ENCODE measurements at places on chromosomes 1 and 21.

DNA sequence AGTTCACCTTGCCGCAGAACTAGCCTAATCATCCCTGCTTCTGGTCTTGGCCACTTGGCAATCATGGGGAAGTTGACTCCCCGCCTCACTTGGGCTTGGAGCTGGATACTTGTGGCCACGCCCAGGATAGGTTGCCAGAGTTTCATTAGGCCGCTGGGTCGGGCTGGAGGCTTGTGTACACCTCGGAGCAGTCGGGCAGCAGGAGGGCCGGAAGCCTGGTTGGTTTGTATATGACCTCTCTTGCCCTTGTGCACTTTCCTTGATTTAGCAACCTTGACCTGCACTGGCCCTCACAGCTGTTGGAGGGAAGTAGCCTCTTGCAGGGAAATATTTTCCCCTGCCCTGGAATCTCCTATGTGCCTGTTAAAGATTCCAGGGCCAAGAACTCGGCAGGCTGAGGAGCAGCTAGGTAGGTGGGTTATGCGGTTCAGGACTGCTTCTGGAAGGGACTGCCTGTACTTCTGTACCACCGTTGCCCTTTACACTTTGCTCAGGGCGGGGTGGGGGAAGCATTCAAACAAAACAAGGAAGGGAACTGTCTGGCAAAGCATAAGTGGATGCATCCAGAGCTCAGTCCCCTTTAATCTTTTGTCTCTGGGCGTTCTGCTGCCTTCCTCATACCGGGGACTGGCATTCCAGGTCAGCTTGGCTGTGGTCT is 83.5 kb downstream of the UCK2 start:
- no peak for DNase-seq

GRCh38 chr1:78779831-78780230 is 130.2 kb downstream of the IFI44 start:
- DNase-seq = no peak

DNA sequence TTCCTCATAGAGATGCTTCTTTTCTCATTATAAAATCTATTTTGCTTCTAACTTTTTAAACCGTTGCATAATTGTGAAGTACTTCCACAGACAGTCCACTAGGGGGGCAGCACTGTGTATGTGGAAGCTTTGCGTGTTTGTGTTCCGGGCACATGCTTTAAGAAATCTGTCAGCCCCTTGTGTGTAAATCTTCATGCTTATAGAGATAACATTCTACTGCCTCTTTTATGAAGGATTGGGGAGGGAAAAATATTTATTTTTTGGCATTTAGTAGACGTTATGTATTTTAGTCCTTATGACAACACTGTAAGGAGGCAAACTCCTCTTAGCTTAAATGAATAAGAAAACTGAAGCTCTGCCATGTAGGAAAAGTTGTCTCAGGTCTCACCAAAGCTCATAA is 157.3 kb upstream of the PTGFR start:
- DNase-seq = no peak

DNA sequence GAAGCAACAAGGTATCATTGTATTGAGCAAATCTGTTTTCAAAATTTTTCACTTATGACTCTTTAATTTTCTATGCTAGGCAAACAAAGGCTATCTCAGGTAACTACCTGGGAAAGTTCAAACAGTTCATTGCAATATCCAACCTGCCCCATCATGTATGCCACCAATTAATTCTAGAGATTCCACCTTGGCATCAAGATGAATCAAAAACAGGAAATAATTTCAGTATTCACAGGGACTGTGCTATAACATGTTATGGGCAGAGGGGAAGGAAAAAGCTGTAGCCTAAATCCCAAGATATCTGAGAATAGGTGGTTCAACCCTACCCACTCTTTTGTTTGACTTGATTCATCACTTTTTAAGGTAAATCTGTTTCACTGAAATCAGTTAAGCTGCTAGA is 67.5 kb upstream of the SH3GLB1 start:
- DNase-seq = no peak

DNA sequence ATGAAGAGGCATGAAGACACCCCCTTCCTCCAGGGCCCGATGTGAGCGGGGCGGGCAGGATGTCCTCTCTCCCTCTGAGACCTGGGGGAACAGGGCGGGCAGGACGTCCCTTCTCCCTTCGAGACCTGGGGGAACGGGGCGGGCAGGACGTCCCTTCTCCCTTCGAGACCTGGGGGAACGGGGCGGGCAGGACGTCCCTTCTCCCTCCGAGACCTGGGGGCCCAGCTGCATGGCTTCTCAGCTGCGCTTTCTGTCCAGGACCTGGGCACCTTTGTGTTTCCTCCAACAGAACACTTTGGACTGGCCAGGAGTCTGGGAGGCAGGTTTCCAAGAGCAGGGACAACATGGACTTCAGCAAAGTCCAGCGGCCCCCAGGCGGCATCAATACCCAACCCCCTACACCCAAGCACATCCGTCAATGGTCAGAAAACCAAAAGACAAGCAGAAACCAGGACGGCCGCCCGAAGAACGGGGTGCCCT is 30.8 kb upstream of the ADARB1 start:
- no peak for DNase-seq

DNA sequence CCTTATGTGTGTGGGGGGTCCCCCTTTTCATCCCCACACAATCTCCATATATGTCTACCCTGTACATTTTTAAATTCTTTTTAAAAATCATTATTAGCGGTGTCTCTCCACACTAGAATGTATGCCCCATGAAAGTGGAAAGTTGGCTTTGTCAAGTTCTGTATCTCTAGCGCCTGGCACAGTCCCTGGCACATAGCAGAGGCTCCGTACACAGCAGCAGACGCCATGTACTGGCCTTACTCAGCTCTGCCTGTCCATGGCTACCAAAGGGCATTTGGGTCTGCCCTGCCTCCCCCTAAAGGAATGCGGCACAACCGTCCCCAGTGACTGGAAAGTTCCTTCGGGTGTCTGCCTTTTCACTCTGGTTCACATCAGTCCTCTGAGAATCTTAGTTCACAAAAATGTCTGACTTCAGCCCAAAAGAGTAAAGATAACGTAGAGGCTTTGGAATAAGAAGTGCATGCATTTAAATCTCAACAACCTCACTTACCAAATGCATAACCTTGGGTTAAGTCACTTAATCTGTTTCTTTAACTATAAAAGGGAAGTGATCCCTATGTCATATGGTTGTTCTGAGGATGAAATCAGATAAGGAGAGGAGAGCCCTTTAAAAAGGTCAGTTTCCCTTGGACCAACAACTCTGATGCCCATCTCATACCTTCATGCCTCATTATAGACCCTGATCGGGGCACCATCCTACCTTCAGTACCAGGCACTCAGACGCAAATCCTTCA is 61.1 kb downstream of the CD46 start:
- DNase-seq = no peak

GRCh38 chr1:242002072-242002471 is 3.2 kb upstream of the MAP1LC3C start:
- DNase-seq = no peak

GRCh38 chr1:243638186-243638585 is 211.9 kb downstream of the AKT3 start:
- DNase-seq = no peak

DNA sequence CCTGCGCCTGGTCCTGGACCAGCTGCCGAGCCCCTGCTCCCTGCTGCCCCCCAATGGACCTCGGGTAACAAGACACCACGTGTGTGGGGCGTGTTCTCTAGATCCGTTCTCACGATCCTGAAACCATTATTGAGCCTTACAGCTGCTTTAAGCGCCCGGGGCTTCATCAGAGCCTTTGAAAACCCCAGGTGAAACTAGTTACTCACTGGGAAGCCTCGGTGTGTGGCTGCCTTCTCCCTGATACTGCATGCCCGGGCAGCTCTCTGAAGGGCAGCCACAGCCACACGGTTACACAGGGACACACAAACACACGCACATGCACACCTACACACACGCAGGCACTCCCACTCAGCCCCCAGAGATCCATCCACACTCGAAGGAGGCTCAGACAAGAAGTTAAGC is 5.3 kb downstream of the HES2 start:
- DNase-seq = peak; percentile 37

GRCh38 chr1:205933671-205934618 is 9.3 kb downstream of the SLC26A9 start:
- no peak for DNase-seq

DNA sequence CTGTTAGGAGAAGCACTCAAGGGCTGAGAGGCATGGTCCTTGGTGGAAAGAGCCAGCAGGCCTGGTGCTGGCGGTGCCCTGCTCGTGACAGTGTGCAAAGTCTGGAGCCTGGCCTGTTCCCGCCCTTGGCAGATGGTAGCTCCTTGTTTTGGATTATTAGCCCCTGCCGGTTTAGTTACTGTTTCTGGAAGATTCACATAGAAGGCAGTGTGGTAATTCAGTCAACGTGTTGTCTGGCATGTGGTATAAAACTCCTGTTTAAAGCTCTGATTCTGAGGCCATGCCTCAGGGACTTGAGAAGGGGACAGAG is 6.8 kb downstream of the PKNOX1 start:
- DNase-seq = no peak

GRCh38 chr1:231315887-231316286 is 21.8 kb downstream of the EXOC8 start:
- DNase-seq = peak; percentile 28

- no peak for DNase-seq
These were observed 326.4 kb downstream of the TGFB2 start for GRCh38 chr1:218671573-218671972.

GRCh38 chr1:246602194-246602593 is 35.9 kb downstream of the CNST start:
- no peak for DNase-seq

DNA sequence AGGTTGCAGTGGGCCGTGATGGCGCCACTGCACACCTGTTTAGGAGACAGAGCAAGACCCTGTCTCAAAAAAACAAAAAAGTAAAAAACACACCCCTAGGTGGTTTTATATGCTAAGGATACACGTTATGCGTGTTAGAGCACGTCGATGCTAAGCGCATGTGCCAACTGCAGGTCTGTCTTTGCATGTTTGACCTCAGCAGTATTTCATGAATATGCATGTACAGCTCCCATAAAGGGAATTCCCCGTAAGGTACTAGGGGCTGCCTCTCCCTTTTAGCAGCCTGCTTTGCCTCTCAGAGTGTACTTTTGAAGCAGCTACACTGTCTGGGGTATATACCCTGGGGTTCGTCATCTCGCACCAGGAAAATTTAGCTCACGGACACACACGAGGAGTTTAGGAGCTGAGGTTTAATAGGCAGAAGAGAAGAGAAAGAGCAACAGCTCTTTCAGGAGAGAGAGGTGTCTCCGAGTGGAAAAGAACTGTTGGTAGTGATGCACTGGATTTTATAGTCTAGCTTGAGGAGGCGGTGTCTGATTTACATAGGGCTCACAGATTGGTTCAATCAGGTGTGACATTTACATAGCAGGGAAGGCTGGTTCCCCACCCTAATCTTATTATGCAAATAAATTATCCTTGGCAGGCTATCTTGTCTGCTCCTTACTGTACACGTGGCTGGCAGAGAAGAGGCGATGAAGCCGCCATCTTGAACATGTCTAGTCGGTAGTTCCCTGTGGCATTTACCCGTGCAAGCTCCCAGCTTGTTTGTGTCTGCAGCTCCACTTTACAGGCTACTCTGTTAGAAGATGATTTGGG is 4.2 kb upstream of the OTUD3 start:
- no peak for DNase-seq

DNA sequence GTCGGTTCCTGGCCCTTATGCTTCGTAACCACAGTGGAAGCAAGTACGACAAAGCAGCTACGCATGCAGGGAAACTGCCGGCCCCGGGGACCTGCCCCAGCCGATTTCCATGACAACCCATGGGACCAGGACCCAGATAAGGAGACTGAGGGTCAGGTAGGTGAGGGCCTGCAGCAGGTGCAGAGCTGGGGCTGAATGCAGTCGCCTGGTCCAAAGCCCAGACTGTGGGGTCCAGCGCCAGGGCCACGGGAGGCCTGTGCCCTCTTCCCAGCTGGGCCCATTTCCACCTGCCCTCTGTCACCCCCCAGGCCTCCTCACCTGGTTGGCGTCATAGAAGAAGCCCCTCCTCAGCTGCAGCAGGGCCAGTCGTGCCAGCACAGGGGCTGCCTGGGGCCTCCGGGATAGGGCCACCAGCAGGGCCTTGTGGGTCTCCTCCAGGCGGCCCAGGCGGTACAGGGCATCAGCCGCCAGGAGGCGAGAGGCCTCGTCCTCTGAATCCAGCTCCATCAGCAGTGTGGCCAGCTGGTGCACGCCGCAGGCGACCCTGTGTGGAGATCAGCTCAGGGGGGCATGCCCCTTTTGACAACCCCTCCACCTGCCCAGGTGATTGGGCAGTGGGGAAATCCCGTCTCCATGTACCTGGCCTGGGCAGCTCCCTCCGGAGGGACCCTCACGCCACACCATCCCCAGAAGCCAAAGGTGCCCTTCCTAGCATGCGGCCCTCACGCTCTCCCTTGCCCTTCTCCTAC is 14.2 kb downstream of the TTC34 start:
- DNase-seq = no peak

DNA sequence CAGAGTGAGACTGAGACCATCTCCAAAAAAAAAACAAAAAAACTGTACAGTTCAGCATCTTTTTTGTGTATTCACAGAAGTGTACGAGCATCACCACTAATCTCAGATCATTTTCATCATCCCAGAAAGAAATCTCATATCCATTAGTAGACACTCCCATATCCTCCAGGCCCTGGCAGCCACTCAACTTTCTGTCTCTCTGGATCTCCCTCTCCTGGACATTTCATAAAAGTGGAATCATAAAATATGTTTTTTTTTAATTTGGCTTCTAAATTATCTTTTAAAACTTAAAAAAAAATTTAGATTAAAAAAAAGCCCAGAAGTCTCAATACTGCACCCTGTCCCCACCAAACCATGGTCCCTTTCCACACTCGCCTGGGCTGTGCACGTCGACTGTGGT is 22.1 kb downstream of the RIPPLY3 start:
- no peak for DNase-seq

- DNase-seq = no peak
These were observed 5.5 kb upstream of the SNAPIN start for GRCh38 chr1:153652805-153653500.

DNA sequence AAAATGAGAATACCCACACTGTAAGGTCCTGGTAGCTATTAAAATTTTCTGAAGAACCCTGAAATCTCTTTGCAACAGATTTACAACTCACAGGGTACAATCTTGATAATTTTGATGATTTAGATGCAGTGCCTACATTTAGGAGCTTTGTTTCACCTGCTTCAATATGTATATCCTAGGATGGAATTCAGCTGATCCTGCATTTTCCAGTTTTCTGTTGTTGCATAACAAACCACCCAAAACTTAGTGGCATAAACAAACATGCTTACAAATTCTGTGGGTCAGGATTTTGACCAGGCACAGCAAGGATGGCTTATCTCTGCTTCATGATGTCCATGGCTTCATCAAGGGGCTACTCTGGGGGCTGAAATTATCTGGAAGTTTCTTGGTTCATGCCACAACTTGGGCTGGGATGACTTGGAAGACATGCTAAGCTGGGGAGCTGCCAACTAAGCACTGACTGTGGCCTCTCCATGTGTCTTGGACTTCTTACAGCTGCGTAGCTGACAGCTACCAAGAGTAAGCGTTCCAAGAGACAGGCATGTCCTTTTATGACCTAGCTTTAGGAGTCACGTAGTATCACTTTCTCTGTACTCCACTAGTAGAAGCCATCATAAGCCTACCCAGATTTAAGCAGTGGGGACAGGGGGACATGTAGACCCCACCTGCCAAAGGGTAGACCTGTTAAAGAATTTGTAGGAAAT is 108.5 kb downstream of the CACHD1 start:
- no peak for DNase-seq

Data from stimulated activated CD8-positive, alpha-beta memory T cell treated with anti-CD3 and anti-CD28 coated beads, Interleukin-2, amount 100 ng/mL, for 48 hours (primary cell).